Esophagus squamous epithelium (tissue), 5 donors: ENCODE measurements at places on chromosomes 6 and 20.

DNA sequence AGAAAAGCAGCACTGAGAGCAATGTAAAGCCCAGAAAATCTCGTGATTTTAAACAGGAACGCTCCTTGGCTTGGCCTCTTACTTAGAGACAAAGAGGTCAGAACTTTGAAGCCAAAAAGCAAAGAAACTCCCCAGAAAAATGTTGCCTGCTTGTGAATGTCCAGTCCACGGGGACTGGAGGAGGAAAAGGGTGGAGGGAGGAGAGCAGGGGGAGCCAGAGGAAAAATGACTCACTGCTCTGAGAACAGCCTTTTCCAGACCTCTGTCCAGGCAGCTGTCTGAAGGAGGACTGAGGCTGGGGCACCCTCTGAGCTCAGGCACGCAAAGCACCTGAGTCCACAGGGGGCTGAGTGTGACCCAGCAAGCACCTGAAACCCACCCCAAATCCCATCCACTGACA lies 64.7 kb downstream of the TRAM2 start:
- DNase-seq, result no peak

DNA sequence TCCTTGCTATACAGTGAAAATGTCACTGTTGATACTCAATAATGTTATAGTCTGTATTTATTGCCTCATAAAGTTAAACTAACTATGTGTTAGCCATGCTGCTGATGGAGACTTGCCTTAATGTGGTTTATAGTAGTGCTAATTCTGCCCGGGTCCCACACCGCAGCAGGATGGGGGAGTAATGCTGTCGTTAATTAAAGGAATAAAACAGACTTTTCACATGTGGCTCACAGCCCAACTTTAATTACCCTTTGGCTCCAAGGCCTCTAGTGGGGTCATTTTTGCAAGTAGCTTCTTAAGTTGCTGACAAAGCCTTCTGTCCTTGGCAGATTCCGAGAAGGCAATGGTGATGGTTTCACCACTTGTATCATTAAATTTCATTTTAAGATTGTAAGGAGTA lies 634.3 kb downstream of the TBC1D32 start:
- no peak for DNase-seq

DNA sequence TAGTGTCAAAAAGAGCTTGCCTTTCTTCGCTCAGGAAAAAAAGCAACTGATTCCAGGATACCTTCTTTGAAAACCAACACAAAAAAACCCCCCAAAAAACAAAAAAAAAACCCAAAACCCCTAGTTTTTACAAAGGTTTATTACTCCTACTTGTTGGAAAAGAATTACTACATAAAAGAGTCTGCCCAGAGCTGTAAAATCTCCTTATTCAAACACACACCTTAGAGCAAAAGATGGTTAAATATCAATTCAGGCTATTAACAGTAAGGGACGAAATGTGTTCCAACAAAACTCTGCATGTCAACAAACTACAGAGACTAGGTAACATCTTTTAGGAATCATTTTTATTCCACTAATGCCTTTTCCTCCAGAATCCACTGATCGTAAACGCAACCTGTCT lies 42.7 kb downstream of the BCAS1 start:
- no peak for DNase-seq

DNA sequence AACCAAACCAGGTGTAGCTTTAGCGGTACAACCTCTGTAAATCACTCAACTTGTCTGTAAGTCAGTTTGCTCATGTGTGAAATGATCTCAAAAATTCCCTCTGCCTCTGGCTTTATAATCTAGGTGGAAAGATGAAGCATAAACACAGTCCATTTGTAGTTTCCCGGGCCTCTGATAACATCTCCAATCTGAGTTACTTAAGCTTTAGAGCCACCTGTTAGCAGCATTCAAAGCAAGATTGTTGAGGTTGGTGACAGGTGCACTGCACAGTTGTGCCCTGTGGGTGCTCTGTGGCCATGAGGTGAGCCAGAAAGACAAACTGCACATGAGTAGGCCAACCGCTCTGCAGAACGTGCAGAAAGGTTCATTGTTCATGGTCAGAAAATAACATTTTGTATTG lies 53.7 kb downstream of the MOCS1 start:
- no peak for DNase-seq

DNA sequence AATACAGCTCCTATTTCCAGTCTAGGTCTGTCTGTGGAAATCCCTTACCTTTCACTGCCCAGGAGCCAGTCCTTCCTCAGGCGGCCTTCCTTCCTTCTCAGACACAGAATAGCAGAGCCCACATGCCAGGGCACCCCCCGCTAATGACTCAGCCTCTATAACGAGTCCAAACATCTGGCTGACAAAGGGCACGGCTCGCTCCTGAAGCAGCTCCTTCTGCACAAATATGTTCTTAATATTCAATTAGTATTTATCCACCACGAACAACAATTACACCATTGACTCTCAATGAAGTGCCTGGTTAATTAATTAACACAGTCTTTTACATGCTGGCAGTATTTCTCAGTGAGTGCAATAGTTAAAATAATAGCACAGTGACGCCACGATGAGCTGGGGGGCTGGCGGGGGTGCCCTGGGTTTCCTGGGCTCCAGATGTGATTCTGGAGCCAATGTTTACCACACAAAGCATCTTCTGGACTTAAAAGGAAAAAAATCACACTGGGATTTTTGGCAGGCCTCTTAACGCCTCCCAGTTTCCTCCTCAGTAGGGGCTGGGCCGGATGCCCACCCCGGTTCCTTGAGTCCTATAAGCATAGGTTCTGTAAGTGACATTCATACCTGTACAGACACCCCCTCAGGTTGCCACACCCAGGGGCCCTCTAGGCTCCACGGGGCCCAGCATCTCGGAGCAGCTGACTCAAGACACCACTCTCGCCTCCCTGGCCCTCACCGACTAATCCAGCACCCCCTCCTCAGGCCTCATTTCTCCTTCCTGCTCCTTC lies 158.6 kb upstream of the MLN start:
- no peak for DNase-seq

GRCh38 chr6:90701146-90701781 lies 114.4 kb upstream of the MAP3K7 start:
- DNase-seq, result no peak

- DNase-seq, result no peak
Observed at GRCh38 chr6:10221178-10221577, 193.7 kb downstream of the TFAP2A start.

DNA sequence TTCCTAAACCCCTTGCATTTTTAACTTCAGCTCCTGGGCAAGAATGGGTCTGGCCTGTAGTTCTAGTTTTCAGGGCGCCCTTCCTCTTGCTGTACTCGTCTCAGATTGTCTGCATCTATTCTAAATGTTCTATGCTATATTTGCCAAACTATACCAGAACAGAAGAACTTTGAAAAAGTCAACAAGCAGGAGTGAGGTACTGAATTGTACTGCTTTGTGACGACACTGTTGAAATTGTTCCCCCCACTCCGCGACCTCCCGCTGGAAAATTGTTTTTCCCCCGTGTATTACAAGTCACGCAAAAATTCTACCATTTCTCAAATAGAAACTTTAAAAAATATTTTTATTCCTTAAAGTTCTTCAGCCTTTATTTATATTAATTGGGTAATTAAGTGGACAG lies 73.9 kb downstream of the CBFA2T2 start:
- no peak for DNase-seq

GRCh38 chr6:20918868-20919267 lies 384.6 kb downstream of the CDKAL1 start:
- DNase-seq, result no peak

DNA sequence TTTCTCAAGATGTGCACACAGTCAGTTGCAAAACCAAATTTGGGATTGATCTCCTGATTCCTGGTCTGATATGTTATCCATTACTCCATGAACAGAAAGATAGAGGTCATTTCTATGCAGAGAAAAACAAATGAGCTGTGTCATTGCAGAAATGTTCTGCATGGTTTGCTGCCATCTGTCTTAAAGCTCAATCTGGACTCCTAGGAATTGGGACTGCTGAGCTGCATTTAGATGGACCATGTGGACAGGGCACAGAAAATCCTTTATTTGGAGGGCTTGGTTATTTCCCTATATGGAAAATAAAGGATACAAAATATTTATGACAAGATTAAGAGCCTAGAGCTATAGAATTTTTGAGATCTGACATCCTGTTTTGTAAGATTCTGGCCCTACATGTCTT lies 91.3 kb downstream of the ADGRB3 start:
- no peak for DNase-seq

- no peak for DNase-seq
Observed at GRCh38 chr6:15870333-15871043, 207.7 kb upstream of the DTNBP1 start.

DNA sequence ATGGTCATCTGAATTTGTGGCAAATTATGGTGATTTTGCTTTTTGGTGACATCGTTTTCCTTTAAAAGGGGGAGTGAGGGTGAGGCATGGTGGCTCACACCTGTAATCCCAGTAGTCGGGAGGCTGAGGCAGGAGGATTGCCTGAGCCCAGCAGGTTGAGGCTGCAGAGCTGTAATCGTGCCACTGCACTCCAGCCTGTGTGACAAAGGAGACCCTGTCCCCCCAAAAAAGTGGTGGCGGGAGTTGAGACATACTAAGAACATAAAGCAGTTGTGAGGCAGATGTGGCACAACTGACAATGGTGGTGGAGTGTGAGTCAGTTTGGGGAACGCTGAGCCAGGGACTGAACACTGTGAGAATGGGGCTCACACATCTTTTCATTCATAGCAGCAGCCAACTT lies 45.5 kb downstream of the ADNP start:
- DNase-seq, result no peak

DNA sequence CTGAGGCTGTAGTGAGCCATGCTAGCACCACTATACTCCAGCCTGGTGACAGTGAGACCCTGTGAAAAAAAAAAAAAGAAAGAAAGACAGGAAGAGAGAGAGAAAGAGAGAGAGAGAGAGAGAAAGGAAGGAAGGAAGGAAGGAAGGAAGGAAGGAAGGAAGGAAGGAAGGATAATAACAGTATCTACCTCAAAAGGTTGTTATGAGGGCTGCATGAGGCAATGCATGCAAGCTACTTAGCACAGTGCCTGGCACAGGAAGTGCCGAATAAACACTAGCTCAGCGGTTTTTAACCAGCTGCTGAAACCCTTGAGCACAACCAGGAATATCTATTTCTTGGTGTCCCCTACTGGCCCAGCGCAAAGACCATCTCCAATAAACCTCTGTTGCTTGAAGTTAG lies 62.3 kb upstream of the TBC1D7 start:
- DNase-seq, result no peak

DNA sequence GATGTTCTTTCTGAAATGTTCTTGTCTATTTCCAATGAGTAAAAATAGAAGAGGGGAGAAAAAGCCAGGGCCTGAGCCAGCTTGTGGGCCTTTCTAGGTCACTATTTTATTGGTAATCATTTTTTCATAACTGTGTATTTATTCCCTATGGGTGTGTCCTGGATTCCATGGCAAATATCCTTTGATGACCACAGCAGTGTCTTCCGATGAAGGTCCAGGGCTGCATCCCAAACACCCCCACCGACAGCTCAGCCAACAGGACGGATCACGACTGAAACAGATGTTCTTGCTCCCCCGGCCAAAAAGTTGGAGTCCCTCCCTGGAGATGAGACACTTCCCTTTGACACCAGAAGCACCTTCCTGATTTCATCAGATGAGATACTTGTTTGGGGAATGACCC lies 105.4 kb upstream of the PLEKHG1 start:
- no peak for DNase-seq

DNA sequence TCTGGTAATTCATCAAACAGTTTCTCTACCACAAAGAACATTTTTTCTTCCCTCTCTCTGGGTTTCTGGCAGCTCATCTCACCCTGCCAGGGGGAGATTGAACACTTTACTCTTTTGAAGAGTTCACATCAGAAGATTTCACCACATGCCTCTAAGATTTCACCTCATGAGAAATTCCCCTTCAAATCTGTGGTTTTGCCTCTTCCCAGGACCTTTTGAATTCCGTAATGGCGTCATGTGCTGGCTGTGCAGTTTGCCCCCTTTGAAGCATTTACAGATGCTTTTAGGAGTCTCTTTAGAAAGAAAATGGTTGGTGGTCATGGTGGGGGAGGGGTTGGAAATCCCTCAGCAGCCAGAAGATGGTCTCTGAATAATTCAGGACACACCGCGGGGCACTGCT lies 486.1 kb downstream of the QKI start:
- no peak for DNase-seq

DNA sequence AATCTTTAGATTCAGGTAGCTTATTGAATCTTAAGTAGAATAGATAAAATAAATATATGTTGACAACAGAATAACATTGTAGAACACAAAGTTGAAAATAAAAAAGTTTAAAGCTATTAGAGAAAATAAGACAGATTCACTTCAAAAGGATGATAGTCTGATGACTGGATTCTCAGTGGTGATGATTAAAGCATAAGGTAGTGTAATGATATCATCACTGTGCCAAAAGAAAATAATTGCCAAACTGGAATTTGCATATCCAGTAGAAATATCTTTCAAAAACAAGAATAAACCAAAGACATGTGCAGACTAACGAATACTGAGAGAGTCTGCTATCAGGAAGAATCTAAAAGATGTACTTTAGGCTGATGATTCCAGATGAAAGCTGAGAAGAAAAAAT lies 30.2 kb downstream of the ENPP1 start:
- DNase-seq, result no peak

GRCh38 chr20:49698477-49698876 lies 15.2 kb downstream of the B4GALT5 start:
- no peak for DNase-seq

GRCh38 chr20:37161830-37162549 lies 17.1 kb upstream of the RPN2 start:
- no peak for DNase-seq

- no peak for DNase-seq
Observed at GRCh38 chr6:131331873-131332781, 196.9 kb downstream of the AKAP7 start.

- no peak for DNase-seq
Observed at GRCh38 chr20:7291946-7292345, 524.5 kb downstream of the BMP2 start.

- no peak for DNase-seq
Observed at GRCh38 chr6:163694988-163695398, 280.5 kb downstream of the QKI start.

DNA sequence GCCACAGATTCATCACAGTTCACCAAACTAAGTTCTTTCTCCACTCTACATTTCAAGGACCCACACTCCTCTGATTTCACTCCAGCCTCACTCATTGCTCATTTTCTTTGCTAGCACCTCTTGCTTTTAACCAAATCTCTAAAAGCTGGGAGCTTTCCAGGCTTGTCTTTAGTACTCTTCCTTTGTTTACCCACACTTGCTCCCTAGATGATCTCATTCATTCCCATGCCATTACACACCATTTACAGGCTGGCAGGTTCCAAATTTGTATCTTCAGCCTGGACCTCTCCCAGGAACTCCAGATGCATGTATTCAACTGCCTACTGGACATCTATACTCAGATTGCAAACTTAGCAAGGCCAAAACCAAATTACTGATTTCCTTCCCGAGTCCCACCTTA lies 5.3 kb upstream of the GUCA1B start:
- DNase-seq, result no peak

GRCh38 chr20:31549513-31549880 lies 35.3 kb downstream of the HM13 start:
- DNase-seq, result no peak

GRCh38 chr6:87710090-87710489 lies 8.1 kb upstream of the AKIRIN2 start:
- DNase-seq, result no peak
